ENCODE measurements at places on chromosomes 11 and 22.

DNA sequence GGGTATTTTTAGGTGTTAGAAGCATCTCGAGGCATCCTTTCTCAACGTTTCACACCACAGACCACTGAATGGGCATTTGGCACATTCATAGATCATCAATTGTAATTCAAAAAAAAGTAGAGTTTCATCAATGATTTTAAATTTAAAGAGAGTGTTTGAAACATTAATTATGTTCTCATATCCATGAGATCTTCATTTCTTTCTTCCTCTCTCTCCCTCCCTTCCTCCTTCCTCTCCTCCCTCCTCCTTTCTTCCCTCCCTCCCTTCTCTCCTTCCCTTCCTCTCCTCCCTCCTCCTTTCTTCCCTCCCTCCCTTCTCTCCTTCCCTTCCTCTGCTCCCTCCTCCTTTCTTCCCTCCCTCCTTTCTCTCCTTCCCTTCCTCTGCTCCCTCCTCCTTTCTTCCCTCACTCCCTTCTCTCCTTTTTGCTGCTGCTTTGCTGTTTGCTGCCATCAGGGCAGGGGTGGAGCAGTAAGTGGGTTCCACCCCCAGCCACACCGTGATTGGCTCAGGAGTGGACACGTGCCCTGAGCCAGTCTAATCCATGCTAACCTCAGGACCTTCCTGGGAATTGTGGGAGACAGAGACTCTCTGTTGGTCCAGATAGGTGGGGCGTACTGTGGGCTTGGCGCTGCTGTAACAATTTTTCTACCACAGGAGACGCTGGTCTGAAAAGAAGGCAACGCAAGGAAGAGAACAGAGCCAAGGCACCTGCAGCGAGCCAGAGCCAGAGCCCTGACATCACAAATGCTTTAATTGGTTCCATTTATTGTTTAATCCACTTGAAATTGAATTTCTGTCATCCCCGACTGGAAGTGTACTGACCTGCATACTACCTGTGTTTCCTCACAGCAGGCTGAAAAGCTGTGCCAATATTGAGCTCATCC, 33.7 kb upstream of the APOBEC3A start:
- DNase-seq: peak; percentile 43

- DNase-seq: no peak
Observed at GRCh38 chr11:12505183-12505582, 127.8 kb downstream of the PARVA start.

DNA sequence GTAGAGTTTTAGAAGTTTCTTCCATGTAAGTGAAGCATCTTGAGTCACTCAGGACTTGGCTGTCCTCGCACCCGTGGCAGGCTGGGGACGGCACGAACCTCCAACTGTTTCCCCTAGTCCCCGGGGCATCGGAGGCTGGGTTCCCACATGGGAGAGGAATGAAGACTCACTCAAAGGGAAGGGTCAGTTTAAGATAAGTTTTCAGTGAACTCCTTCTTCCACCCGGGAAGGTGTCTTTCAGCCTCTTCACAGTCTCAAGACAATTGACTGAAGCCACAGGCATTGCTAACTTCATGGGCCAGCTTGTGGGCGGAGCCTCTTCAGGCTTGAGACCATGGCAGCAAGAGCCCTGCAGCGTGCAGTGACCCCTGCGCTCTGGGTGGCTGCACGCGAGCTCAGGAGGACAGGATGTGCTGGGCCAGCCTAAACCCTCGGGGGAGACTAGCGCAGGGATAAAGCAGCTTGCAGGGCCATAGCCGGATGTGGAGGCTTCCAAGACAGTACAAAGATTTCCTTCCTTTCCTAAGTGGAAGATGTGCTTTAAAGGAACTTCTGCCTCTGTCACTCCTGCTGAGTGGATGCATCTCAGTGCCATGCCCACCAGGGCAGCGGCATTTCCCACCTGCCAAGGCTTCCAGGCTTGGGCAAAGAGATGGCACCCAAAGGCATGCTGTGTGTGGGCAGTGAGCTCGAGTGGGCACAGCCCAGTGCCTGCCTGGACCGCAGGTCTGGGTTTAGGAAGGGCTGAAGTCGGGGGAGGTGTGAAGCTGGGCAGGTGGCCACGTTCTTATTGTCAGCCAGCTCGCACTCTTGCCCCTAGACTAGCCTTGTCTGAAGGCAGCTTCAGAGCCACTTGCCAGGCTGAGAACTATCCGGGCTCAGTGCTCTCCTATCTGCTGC, 32.9 kb downstream of the PPIL2 start:
- DNase-seq: no peak

GRCh38 chr11:114883472-114883871, 205.1 kb downstream of the NXPE2 start:
- no peak for DNase-seq

DNA sequence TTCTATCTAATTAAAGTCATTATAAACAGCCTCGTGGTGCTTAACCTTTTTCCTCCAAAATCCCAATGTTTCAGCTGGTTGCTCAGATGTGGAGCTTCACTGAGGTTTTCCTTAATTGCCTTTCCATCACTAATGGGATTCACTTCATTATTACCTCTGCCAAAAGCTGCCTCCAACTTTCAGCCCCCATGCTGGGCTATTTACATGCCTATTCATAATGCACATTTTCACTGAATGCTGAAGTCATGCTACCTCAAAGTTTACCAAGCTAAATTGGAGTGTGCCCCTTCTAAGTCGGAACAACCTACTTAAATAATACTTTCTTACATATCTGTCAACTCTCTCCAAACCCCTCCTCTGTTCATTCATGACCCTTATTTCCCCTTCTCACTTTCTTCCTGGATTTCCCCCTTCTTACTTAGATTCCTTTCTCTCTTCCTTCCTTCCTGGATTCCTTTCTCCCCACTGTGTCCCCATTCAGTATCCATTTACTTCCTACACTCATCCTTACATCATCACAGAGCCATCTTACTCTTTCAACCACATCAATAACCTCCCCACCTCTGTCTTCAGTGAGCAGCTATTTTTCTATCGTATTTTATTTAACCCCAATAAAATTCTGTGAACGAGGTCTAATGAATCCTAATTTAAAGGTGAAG, 887.3 kb upstream of the TENM4 start:
- no peak for DNase-seq

Measured in fibroblast of skin of left biceps (primary cell).